ENCODE measurements at places on chromosomes 7 and 10.
A peak's percentile ranks its signal among the peaks of the same experiment; 100 is the strongest.

DNA sequence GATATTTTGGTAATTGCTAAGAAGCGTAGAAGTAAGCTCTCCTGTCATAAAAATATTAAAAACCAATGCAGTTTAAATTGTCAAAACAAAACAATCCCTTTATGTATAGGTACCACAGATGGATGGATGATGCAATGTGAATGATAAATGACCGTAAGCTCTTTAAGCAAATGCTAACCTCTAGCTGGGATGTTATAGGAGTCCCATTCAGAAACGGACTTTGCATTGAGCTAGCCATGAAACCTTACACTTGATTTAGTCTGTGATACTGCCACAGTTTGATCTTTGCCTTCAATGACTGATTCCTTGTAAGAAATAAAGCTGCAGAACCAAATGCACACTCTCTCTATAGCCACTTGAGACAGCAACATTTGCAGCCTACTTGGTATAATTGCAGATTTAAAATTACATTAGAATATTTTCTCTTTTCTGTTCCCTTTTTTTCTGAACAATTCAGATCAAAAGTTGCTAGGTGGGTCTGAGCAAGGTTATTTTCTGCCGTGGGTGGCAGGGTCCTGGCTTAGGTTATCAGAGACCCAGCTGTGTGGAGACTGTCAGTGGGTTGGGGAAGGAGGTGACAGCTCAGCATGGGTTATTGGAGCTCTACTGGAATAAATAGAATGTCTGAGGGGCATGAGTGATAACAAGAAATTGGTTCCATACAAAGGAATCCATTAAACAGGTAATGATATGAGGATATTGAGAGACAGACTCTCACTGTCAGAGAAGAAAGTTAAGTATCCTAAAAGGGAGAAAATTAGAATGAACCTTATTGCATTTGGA lies 258.8 kb upstream of the CDC14C start:
- DNase-seq = no peak

DNA sequence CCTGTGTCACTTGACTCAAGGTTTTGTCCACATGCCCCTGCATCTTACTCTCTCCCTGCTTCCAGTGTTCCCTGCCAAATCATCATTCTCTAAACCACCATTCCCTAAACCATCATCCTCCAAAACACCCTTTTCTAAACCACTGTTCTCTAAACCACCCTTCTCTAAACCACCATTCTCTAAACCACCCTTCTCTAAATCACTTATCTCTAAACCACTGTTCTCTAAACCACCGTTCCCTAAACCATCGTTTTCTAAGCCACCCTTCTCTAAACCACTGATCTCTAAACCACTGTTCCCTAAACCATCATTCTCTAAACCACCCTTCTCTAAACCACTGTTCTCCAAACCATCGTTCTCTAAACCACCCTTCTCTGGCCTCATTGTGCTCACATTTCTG lies 142.1 kb downstream of the CXCL12 start:
- no peak for DNase-seq

- no peak for DNase-seq
Observed at GRCh38 chr10:110502072-110502845, 4.6 kb downstream of the DUSP5 start.

GRCh38 chr10:109115179-109115578 lies 808.1 kb downstream of the XPNPEP1 start:
- DNase-seq = no peak

DNA sequence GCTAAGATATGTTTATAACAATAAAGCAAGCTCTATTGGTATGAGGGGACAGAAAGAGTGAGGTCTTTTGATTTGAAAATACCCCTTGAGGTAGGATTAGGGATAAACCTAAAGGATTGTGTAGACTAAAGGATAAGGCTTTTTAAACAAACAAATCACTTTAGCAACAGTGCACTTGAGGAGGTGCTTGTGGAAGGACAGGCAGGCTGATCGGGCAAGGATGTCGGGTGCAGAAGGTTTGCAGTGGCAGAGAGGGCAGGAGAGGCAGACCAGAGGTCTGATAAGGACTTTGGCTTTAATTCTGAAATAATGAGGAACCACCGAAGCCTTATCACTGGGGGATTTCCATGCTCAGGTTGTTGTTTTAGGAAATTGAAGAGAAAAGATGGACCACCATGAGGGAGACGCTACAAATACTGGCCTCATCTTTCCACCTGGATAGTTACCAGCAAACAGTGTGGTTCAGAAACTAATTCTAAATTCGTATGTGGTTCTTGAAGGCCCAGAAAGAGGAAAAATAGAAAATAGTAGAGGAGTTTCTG lies 119.5 kb upstream of the KLF6 start:
- no peak for DNase-seq

DNA sequence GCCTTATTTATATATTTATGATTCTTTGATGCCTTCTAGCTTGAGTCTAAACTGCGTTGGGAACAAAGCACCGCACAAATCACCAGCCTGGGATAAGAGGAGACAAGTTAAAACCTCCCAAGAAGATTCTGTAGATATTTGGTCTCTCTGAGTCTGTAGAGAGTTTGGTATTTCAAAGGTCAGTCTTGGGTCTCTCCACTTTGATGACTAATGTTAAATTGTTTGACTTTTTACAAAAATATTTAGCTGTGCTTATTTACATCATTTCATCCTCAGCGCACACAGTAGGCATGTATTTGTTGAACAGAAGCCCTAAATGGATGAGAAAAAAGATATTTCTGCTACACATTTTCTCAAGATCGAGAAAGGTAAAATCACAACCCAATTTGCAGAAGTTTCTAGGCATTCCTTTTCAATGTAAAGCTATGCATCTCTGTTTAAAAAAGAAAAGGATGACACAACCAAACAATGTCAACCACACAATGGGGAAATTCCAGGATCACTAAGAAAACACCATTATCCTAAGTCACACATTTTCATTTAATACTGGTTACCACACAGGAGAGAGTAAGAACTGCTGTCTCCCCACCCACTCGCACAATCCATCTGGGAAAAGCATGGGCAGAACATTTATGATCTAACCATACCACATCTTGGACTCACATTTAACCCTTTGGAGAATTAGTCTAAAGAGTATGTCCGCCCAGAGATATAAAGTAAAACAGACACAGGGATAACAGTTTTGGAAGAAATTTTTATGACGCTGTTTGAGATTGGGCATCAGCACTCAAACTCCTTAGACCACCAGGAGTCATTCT lies 4.4 kb downstream of the CDK6 start:
- no peak for DNase-seq

GRCh38 chr10:66218981-66219587 lies 706.8 kb upstream of the LRRTM3 start:
- DNase-seq = no peak

GRCh38 chr10:35339942-35340341 lies 3.6 kb downstream of the CCNY start:
- no peak for DNase-seq

DNA sequence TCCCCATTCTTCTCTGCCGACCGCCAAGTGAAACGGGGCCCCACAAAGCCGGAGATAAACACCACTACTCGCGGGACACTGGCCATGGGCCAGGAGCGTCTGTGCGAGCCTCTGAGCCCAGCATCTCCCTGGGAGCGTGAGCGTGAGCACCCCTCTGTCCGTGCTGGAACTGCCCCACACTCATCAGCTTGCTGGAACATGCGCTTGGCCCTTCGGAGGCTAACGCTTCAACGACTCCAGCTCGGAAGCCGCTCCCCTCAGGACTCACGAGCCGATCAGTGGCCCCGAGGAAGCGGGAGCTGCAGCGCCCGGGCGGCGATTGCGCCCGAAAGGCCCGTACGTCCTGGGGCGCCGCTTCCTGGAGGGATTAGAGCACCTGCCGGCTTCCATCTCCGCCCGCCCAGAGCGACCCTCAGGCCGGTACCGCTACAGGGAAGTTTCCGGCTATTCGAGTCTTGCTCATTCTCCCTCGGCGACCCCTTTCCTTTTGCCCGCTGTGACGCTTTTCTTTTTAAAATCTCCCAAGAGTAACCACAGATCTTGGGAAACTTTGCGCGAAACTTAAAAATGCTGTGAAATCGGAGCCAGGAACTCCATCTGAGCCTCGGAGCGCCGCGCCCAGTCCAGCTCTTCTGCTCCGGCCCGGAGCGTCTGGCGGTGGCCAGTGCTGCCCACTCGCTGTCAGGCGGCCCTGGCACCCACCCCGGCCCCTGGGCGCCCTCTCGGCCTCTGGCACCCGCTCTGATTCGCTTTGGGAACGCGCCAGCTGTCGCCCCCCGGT lies 1.0 kb downstream of the TLL2 start:
- peak; percentile 37 for DNase-seq

GRCh38 chr10:61907011-61907410 lies 5.5 kb downstream of the ARID5B start:
- DNase-seq = no peak

GRCh38 chr10:13559124-13559700 lies 27.6 kb upstream of the PRPF18 start:
- no peak for DNase-seq

- DNase-seq = no peak
Observed at GRCh38 chr7:45970454-45970853, 49.4 kb upstream of the IGFBP3 start.

GRCh38 chr10:65294329-65294728 lies 1631.5 kb upstream of the LRRTM3 start:
- no peak for DNase-seq

DNA sequence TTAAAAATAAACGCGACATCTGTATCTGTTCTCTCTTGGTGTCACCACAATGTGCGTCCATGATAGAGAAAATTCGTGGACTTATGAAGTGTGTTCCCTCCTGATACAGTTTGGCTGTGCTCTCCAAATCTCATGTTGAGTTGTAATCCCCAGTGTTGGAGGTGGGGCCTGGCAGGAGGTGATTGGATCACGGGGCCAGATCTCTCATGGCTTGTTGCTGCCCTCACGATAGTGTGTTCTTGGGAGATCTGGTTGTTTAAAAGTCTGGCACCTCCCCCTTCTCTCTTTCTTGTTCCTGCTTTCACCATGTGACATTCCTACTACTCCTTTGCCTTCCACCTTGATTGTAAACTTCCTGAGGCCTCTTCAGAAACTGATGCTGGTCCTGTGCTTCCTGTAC lies 229.4 kb upstream of the MYO3A start:
- DNase-seq = no peak

DNA sequence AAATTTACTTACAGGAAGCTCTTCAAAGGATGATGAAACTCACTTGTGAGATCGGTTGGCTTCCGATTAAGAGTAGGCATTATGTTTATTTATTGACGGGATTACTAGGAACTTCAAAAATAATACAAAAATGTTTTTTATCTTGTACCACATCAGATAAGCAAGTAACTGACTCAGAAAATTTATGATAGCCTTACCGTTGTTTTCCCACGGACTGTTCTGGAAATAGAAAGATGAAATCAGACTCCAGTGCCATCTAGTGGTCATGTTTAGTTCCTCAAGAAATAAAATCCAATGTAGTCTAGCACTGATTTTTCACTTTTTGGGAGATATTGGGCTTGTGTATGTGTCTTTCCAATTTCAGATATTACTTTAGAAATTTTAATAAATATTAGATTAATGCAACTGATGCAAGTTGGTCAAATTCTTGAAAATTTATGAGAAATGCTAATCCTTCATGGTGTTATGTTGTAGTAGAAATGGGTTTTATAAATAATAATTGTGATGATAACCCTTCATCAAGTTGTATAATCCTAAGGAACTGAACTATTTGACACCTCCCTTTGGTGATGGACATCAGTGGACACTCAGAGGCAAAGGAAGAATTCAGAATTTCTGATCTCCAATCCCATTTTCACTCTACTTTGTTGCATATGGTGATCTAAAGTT lies 168.8 kb downstream of the TMEM26 start:
- peak; percentile 7 for DNase-seq

GRCh38 chr7:23184709-23185359 lies 3.0 kb downstream of the NUP42 start:
- DNase-seq = no peak

GRCh38 chr7:130938661-130939060 lies 204.7 kb upstream of the KLF14 start:
- no peak for DNase-seq

DNA sequence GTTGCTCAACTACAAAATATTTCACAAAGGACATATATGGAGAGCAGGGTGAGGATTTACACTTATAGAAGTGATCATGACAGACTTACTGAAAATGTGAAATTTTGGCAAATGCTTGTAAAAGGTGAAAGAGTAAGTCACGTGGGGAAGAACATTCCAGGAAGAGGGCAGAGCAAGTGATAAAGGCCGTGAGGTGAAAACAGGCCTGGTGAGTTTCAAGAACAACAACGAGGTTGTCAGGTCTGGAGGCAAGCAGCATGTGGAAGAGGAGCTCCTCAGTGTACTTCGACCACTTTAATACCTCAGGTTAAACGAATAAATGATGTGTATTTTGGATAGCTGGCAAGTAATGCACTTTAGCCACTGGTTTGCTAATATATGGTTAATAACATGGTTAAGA lies 706.7 kb downstream of the PCDH15 start:
- DNase-seq = peak; percentile 7

DNA sequence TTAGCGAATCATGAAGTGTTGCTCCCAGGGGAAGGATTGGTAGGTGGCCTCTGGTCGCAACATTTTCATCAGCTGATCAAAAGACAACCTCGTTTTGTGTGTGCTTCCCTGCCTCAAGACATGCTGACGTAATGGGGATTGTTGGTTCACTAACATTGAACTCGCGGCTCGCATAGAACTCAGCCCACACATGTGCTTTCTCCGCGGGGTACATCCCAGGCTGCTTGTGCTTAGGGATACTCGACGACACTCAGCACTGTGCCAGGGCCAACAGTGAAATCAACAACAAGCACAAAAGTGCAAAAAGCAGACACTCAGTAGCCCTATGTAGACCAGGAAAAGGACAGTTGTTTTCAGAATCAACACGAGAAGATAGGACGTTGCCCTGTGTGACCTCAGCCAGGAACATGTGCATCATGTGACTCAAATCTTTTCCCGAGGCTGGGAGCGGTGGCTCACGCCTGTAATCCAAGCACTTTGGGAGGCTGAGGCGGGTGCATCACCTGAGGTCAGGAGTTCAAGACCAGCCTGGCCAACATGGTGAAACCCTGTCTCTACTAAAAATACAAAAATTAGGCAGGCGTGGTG lies 20.8 kb downstream of the WIPI2 start:
- DNase-seq = no peak

DNA sequence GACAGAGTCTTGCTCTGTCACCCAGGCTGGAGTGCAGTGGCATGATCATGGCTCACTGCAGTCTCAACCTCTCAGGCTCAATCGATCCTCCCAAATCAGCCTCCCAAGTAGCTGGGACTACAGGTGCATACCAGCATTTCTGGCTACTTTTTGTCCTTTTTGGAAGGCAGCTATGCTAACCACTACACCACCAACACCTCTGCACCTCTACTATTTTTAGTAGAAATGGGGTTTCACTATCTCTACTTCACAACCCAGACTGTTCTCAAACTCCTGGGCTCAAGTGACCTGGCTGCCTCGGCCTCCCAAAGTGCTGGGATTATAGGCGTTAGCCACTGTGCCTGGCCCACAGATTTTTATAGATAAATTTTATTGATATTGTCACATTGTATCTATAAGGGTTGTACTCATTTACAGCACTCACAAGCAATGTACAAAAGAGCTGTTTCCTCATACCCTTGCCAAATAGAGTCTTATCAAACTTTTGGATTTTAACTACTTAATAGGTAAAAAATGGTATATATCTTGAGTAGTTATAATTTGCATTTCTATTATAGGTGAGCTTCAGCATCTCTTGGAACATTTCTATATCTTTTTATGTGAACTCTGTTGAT lies 23.7 kb downstream of the PRR15 start:
- no peak for DNase-seq

GRCh38 chr10:85661123-85661522 lies 705.5 kb downstream of the GRID1 start:
- no peak for DNase-seq

GRCh38 chr10:86261470-86261869 lies 105.1 kb downstream of the GRID1 start:
- DNase-seq = no peak

GRCh38 chr7:89926701-89927100 lies 227.6 kb upstream of the STEAP1 start:
- no peak for DNase-seq

- peak; percentile 64 for DNase-seq
Observed at GRCh38 chr10:21953585-21954057, 49.9 kb downstream of the DNAJC1 start.

Measured in iPS-NIHi11 (cell line).